ENCODE measurements at places on chromosomes 11 and 22.

DNA sequence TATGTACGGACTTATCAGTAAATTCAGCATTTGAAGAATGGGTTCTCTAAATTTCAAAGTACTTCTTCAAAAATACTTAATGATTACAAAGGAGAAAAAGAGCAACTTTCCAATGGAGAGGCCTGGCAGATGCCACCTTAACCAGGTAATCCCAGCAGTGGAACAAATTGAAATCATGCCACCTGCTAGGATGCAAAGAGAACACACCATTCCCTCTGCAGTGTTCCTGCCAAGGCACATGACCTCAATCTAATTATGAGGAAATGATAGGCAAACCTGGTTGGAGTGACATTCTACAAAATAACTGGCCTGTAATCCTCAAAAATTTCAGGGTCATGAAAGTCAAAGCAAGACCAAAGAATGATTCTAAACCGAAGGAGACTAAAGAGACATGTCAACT is 21.5 kb downstream of the TNRC6B start:
- DNase-seq = no peak

DNA sequence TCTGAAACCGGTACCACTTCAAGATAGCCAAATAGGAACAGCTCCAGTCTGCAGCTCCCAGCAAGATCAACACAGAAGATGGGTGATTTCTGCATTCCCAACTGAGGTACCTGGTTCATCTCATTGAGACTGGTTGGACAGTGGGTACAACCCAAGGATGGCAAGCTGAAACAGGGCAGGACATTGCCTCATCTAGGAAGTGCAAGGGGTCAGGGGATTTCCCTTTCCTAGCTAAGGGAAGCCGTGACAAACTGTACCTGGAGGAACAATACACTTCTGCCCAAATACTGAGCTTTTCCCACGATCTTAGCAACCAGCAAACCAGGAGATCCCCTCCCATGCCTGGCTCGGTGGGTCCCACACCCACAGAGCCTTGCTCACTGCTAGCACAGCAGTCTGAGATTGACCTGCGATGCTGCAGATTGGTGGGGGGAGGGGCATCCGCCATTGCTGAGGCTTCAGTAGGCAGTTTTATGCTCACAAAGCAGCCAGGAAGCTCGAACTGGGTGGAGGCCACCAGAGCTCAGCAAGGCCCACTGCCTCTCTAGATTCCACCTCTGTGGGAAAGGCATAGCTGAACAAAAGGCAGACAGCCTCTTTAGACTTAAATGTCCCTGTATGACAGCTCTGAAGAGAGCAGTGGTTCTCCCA is 59.9 kb upstream of the C11orf58 start:
- DNase-seq = no peak

GRCh38 chr11:62613291-62613778 is 278 bp downstream of the ROM1 start:
- no peak for DNase-seq

DNA sequence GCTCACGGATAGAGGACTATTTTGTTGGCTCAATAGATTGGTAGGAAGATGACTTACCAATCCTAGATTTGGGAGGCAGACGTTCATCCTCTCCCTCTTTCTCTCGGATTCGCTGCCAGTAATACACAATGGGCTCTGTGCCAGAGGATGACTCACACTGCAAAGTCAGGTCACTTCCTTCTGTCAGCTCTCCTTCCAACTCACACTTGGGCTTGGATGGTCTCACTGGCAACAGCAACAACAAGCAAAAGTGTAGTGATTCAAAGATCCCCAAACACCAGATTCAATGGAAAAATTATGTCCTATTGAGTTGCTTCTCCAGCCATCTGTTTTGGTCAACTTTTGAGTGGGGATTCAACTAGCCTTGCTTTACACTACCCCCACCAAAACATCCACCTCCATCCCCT is 21.7 kb upstream of the HSPA8 start:
- peak; percentile 91 for DNase-seq

DNA sequence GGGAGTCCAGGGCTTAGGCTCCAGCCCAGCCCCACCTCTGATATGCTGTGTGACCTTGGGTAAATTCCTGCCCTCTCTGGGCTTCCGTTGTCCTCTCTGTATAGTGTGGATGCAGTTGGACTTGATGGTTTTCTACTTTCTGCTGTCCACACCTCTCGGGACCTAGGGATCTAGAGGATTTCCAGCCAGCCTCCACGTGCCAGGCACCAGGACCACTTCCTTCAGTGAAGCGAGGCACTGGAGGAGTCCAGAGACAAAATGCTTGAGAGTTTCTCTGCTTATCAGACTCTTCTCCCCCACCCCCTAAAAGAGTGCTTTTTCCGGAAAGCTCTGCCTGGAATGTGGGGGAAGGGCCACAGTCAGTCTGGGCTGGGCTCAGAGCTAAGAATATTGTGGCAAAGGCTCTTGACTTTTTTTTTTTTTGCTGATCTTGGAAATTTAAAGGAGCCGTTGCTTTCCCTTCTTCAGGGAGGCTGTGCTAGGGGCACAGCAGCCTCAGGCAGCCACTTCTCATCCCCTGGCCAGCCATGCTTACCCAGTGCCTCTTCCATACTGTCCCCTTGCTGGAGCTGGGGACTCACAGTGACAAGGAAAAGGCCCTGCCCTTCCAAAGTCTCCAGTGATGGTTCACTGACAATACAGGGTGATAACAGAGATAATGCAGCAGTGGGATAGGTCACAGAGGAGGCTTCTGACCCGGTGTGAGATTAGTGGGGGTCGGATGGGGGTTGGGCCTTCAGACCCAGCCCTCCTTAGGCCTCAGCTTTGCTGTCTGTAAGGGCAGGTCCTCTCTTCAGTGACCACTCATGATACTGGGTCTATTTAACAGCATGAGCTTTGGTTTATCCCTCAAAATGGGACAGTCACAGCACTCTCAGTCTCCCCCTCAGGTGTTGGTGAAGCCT is 2.9 kb upstream of the SERPINH1 start:
- DNase-seq = no peak

GRCh38 chr11:14812757-14813156 is 79.3 kb downstream of the CYP2R1 start:
- DNase-seq = no peak
